ENCODE measurements at places on chromosomes 2 and 18.

DNA sequence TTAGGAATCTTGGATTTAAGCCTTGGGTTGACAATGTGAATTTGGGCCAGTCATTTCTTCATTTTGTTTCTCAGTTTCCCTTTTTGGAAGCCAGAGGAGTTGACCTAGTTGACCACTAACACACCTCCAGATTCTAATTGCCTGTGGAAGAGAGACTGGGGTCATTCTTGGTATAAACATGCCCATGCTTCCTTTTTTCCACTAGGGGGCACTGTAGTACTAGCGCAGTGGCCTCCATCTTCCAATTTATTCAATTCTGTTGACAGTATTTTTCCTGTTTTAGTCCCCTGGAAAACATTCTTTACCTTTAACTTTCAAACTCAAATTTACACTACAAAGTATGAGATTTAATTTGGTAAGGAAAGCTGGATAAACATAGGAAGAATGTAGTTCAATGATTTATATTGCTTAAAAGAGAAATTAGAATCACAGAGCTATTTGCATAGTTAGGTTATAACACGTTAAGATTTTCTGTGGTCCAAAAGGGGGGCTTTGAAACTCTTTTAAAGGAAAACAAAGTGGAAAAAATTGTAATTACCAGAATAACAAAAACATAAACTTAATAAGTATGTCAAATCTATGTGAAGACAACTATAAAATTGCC lies 57.5 kb upstream of the AGPS start:
- peak; percentile 7 for DNase-seq

DNA sequence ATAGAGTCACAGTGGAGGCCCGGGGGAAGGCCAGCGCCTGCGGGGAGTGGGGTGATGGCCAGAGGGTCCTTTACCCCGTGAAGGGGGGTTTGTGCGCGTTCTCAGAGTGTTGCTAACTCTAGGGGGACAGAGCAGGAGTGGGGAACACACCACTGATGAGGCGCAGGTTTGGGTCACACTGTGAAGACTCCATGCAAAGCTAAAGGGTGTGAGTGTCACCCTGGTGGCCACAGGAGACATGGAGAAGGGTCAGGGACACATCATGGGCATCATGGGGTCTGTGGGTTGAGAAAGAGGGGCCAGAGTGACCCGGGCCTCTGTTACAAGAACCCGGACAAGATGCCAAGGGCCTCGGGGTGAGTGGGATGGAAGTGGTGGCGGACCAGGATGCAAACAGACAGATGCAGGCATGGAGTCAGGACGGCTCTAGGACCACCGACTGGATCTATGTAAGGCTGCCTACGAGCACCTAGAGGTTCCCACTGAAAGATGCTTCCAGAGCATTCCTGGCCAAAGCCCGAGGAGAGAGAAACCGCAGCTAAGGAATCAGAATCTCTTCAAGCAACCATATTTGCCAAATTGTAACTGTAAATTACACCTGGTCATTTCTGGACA lies 84.3 kb downstream of the PXDN start:
- DNase-seq: no peak

DNA sequence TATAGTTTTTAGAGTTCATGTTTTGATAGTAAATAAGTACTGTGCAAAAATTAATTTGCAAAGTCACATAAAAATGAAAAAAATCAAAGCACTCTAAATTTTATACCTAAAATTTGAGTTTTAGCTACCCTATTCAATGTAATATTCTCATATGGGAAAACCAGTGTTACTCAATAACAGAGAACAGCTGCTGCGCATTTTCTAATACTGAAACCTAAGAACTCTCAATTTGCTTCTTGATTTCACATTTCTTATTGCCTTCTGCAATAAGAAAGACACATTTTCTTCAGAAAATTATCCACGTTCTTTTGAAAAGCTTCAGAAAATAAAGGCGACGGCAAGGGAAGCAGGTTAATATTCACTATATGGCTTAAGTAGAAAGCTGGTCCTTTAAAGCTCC lies 199.1 kb upstream of the CCDC150 start:
- no peak for DNase-seq

- DNase-seq: no peak
These were observed 21.7 kb downstream of the ADD2 start for GRCh38 chr2:70746094-70746974.

DNA sequence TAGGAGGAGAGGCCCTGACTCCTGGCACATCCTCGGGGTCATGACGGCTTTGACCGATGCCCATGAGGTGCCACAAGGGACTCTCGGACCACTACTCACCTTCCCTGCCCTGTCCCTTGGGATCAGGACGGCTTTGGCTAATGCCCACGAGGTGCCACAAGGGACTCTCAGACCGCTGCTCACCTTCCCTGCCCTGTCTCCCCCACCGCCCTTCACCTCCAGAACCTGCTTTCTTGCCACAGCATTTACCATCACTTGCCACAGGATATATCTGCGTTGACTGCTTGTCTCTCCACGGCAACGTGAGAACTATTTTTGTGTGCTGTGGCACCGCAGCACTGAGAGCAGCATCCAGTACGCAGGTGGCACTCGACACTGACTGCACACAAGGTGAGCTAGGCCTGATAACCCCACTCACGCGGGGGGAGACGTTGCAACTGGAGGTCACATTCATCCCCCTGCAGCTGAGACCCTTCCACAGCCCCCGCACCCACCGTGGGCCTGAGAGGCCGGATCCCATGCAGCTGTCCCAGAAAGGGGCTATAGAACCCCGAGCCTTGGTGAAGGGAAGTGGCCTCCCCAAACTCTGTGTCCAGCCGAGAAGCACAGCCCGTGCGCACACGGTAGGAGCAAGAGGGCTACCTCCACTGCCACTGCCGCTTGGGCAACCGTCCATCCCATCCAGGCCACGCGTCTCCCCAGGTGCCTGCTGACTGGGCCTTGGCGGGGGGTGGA lies 47.5 kb downstream of the ANO7 start:
- DNase-seq: no peak
